ENCODE measurements at places on chromosomes 16 and 17.

GRCh38 chr17:64388961-64389565, 1.6 kb downstream of the PECAM1 start:
- no peak for DNase-seq

GRCh38 chr17:21089933-21090901, 36.5 kb upstream of the DHRS7B start:
- no peak for DNase-seq

DNA sequence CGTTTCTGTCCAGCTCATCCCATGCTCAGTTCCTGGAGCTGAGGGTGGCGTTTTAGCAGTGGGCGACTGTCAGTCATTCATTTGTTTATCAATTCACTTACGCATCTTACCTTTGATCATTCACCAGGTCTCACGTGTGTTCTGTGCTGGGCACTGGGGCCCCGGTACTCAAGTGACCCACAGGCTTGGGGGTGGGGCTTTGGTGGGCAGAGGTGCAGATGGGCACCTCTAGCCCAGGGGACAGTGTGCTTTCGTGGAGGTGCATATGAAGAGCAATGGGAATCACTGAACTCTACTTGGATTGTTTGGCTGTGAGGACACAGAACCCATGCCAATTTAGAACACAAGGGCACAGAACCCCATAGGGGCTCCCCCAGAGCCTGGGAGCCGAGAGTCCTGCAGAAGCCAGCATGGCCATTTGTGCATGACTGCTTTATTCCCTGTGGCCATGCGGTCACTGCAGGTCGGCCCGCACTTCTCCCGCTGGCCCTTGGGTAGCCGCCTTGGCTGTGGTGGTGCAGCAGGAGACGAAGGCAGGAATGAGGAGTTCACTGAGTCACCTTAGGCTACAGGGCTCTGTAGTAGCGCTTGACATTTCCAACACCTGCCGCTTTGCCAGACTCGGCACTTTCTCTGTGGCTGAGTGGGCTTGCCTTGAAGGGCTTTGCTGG, 144.6 kb downstream of the SNX29 start:
- no peak for DNase-seq

- no peak for DNase-seq
Observed at GRCh38 chr16:22614271-22614947, 103.7 kb downstream of the NPIPB5 start.

DNA sequence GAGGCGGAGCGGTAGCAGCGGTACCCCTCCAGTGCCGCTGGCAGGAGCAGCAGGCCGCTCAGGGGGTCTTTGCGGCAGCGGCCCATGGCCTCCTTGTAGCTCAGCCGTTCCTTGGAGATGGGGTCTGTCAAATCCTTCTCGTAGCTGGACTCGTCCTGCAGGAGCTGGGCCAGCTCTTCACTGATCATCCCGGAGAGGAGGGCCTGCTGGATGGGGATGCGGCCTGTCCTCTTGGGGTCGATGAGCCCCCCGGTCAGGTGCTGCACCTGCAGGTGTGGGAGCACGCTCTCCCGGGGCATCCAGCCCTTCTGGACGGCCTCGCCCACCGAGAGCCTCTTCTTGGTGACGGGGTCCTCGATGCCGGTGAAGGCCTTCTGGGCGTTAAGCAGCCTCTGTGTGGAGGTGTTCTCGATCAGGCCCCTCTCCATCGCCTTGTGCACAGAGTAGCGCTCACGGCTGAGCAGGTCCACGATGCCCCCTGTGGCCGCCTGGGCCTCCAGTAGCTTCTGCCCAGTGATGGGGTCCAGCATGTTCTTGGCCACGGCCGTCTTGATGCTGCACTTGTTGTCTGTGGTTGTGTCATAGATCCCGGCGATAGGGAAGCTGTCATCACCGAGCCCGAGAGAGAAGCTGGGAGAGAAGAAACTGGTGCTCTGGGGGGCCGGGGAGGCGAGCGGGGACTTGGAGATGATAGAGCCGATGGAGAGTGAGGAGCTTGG, 6.6 kb downstream of the CDK3 start:
- DNase-seq, result no peak

GRCh38 chr17:43857957-43858600, 11.1 kb downstream of the CD300LG start:
- no peak for DNase-seq

DNA sequence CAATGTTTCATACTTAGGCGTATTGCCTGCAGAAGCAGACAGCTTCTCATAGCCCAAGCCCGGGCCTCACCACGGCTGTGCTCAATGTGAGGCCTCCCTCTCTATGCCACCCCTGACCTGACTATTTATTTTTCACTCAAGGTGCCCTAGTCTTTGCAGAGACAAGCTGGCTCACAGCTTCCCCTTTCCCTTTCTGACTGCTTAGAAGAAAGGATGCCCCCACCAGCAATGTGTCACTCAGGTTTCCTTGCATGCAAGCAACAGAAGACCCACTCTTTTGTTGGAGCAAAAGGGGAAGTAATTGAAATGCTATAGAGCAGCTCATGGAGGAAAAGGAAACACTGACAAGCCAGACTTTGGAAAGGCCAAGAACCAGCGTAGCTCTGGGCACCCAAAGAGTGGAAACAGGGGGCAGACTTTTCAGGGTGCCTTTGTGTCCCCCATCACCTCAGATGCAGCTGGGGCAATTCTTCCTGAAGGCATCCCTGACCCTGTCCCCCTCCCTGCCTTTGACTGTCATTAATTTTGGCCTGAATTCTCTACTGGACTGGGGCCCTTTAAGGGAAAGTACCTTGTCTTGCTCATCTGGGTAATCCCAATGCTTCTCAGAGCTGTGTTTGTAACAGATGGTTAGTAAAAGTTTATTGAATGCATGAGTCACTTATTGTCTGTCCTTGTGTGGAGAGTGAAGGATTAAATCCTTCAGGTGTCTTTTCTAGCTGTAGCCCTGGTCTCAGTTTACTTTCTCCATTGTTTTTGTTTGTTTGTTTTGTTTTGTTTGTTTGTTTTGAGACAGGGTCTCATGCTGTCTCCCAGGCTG, 17.8 kb downstream of the RGS9 start:
- DNase-seq, result no peak

DNA sequence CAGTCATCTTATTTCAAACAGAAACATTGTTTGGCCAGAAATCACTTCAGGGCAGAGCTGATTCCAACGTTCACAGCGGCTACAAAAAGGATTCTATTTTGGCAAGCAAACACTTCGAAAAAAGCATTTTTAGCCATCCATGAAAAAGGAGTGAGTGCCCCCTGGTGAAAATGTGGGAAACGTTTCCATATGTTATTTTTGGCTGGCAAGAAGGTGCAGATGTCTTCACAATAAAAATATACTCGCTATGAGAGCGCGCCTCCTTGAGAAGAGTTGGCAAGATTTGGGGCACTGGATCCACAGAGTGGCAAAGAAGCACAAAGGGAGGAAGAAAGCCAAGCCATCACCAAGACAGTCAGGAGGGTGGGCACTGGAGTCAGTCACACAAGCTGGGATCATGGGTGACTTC, 191.1 kb downstream of the CHD9NB start:
- no peak for DNase-seq

- DNase-seq, result no peak
Observed at GRCh38 chr16:52090080-52090479, 456.9 kb downstream of the TOX3 start.

DNA sequence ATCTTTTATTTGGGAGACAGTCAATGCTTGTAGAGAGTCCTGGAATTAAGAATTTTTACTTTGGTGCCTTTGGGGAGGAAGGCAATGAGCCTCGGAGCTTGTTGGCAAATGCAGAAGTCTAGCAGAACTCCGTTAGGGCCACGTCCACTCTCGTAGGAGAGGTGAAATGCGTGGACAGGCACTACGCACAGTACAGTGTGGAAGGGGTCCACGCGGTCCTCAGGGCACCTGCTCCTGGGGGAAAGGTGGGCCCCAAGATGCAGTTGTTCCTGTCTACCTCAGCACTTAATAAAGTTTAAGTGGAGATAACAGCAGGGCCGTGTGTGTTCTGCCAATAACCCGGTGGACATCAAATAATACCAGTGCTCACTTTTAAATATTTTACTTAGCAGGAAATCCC, 1.8 kb downstream of the RAB11FIP3 start:
- no peak for DNase-seq

DNA sequence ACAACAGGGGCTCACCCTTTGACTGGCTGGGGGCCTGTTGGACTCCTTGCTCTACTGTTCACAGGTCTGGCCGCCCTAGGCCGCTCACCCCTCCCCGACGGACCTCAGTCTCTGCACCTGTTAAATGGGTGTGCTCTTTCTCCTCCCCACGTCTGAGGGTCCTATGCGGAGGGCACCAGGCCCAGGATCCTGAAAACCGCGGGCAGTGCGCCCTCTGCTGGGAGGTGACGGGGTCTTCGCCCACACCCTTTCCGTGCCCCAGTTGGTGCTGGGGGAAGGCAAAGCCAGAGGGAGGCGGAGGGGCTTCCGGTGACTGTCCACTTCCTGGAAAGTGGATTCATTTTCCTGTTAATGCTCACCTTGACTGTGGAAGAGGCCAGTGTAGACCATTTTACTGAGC, 1010.9 kb downstream of the KCNJ18 start:
- no peak for DNase-seq

All from nucleus accumbens (tissue), 56 donors.